ENCODE measurements at places on chromosomes 7 and 10.

DNA sequence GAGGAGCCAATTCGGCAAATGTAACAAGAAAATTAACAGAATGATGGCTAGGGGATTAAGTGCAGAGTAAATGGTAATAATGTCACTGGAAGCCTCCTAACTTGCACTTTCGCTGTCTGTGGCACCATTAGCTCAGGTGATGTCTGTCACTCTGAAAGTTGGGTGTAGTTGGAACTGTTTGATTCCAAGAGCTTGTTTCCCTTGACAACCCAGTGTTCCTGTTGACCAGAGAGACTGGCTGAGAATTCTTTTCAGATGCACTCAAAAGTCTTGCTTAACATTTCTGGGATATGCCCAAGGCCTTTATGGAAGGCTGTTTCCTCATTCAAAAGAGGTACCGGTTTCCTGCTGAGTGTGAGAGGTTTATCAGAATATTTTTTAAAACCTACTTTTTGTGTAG is 49.6 kb downstream of the PLPP4 start:
- no peak for DNase-seq

- no peak for DNase-seq
These were observed 105.3 kb downstream of the PLXDC2 start for GRCh38 chr10:19921300-19922140.

DNA sequence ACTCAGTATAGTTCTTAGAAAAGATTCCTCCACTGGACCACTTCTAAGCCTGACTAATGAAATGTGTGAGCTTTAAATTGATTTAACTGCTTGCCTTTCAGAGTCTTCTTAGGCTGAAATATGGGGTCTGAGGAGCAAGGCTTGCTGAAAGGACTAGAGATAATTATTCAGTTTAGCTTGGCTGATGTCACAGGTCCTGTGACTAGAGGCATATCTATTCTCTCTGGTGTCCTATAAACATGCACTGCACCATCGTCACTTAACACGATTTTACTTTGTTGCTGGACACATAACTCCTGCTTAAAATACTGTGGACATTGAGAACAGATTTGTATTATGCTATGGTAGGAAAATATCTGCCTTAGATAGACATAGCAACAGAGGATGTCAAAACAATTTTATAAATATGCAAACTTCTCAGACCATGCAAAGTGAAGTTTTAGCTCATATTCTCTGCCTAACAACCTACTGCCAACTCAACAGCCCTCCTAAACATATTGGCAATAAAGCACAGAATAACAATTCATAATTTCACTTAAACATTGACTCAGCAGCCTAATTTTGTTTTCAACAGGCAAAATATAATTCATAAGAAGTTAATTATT is 80.2 kb downstream of the RNF133 start:
- DNase-seq: no peak

DNA sequence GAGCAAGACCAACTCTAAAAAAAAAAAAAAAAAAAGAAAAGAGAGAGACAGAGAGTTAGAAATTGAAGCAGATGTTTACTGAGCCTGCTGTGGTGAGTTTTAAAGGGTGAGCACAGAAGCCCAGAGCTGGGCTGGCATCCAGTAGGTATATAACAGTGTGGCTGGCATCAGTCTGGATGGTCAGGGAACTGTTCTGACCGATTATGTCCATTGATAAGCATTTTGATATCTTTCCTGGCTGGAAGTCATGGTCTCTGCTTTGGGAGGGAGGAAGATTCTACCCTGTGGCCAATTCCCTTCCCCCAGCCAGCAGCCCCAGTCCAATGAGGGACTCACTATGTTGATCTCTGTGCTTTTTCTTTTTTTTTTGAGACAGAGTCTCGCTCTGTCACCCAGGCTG is 65.2 kb upstream of the PODXL start:
- DNase-seq: no peak

DNA sequence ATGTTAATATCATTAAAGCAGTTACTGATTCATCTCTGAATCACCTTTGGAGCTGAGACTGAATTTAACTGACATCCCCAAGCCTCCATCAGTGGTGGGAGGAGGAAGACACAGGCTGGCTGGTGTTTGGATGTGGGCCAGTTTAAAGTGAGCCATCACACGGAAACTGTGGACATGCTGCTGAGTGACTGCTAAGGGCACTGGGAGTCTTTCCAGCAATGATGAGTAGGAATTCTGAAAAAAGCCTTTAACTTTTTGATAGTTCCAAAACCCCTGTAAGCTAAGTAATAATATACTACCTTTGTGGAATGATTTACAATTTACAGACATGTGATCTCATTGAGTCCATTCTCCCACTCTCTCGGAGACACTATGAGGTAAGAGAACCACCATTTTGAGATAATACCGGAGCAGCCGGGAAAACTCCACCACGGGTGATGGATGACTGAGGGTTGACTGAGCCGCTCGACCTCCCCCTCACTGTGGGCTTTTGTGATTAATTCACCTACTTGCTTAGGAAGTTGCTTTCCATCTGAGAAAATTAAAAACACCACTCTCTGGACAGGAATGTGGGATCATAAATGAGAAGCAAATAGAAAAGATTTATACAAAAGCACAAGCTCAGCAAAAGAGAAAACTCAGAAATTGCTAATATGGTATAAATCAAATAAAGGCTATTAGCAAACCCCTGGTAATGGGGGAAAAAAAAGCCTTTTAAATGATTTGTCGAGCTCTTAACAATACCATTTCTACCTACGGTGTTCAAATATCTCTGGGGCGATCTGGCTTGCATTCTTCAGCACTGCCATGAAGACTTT is 194.8 kb downstream of the FANK1 start:
- peak; percentile 42 for DNase-seq

DNA sequence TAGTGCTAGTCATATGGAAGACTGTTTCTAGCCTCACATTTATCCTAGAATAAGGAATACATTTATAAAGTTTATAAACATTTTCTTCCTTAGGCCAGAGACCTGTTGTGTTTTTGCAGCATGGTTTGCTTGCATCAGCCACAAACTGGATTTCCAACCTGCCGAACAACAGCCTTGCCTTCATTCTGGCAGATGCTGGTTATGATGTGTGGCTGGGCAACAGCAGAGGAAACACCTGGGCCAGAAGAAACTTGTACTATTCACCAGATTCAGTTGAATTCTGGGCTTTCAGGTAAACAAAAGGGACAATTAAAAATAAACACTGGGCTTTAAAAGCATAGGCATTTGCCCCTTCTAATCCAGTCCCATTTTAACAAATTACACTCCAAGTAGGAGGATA is 4.2 kb downstream of the LIPF start:
- no peak for DNase-seq

- peak; percentile 50 for DNase-seq
These were observed 13.0 kb upstream of the STK31 start for GRCh38 chr7:23696916-23697441.

- DNase-seq: peak; percentile 68
These were observed 168.7 kb upstream of the LYZL1 start for GRCh38 chr10:29120216-29120615.

DNA sequence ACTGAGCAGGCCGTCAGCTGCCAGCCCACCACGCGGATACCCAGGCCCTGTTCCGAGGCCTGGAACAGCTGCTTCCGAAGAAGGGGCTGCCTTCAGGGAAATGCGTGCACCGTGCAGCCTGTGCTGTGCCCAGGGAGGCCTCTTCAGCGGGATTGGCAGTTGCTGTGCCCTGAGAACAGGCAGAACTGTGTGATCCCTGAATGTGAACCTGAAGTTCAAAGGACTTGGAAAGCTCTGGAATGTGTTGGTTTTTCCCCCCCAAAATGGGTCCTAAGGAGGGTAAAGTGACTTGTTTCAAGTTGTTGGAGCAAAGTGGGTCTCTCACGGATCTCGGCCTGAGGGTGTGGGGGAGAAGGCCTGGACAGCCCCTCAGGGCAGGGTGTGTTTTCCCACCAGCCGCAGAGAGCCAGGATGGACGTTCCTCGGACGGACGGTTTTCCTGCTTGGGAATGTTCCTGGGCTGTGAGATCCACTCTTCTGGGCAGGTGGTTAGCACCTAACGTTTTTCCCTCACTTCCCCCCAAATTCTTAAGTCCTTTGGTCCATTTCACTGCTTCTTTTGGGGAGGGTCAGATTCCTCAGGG is 2.1 kb downstream of the SPRN start:
- no peak for DNase-seq

GRCh38 chr10:126052171-126052570 is 155.8 kb downstream of the FANK1 start:
- DNase-seq: no peak

DNA sequence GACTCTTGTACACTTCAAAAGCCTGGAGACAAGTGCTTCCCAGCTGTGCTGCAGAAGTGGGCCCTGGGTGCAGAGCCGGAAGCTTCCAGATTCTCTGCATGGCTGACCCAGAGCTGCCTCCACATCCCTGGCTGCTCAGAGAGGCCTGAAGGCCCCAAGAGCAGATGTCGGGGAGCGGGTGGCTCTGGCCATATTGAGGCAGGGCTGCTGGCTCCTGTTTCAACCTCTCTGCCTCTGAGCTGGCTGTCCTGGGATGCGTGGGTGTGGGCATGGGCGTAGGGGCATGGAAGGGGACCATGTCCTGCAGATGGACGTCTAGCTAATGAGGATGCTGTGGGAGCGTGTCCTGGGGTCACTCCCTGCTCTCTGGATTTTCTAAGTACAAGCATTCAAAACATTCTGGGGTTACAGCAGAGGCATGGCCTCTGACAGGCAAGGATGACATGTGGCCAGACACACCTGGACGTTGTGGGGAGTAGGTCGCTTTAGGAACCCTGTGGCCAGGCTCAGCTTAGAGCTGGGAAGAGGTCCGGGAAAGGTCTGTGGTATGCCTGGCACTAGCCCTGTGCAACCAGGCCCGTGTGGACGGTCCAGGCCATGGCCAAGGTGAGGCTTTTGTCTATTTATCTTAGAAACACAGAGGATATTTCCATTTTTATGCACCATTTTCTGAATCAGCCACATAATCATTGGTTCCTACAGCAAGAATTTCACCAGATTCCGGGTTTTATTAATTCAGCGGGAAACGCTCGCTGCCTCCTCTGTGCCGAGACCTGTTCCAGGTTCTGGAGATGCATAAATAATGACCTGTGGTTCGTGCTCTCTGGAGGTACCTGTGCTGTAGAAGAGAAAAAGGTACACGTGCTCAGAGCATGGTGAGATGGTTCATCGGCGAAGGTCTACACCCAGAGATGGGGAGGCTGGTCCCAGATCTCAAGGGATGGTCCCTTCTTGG is 361.1 kb downstream of the GLRX3 start:
- no peak for DNase-seq

GRCh38 chr10:131577786-131578471 is 266.4 kb upstream of the TCERG1L start:
- DNase-seq: no peak

DNA sequence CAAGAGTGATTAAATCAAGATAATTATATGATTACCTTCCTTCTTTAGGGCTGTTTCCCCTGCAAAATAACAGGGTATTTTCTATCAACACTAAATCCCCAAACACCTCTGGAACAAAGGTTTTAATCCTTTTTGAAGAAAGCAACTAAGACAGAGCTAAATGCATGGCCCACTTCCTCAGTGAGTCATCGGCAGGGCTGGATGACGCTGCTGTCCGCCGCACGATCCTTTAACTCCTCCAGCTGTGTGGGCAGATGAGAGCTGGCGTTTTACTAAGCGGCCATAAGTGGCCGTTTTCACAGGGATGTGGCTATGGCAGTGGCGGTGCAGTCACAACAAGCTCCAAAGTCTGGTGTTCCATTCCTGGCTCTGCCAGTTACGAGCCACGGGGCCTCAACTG is 76.0 kb upstream of the C1QL3 start:
- no peak for DNase-seq

GRCh38 chr10:26251925-26252324 is 35.4 kb downstream of the GAD2 start:
- no peak for DNase-seq

- no peak for DNase-seq
These were observed 49.8 kb downstream of the PRKCQ start for GRCh38 chr10:6530211-6530840.

DNA sequence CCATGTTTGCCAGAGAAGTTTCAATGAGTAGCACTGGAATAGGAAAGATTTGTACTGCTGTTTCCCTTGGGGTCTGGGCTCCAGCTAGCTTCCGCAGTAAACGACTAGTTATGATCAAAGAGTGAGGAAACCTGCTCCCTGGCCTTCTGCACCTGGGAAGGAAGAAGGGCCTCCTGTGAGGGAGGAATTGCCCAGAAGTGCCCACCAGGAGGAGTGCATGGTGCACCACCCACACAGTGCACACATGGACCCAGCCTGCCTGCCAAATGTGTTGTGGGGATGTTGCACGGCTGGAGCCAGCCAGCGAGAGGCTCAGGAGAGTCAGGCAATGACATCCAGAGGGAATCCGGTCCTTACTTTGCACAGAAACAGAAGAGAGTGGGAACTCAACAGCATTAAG is 27.0 kb upstream of the FAM107B start:
- DNase-seq: no peak

Data from PC-9 (cell line).